ENCODE measurements at places on chromosomes 11 and 22.

- no peak for DNase-seq
Observed at GRCh38 chr22:35541254-35541748, 670 bp downstream of the RASD2 start.

DNA sequence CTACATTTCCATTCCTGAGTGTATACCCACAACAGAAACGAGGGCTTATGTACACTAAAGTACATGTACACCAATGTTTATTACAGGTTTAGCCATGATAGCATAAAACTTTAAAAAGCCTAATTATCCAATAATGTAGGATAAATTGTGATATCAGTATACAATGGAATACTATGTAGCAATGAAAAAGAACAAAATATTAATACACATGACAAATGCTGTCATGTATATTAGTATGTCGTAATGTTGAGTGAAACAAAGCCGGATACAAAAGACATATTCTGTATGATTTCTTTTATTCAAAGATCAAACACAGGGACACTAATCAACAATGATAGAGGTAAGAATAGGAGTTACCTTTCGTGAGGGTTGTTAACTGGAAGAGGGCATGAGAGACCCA is 2.7 kb downstream of the SAA4 start:
- no peak for DNase-seq

DNA sequence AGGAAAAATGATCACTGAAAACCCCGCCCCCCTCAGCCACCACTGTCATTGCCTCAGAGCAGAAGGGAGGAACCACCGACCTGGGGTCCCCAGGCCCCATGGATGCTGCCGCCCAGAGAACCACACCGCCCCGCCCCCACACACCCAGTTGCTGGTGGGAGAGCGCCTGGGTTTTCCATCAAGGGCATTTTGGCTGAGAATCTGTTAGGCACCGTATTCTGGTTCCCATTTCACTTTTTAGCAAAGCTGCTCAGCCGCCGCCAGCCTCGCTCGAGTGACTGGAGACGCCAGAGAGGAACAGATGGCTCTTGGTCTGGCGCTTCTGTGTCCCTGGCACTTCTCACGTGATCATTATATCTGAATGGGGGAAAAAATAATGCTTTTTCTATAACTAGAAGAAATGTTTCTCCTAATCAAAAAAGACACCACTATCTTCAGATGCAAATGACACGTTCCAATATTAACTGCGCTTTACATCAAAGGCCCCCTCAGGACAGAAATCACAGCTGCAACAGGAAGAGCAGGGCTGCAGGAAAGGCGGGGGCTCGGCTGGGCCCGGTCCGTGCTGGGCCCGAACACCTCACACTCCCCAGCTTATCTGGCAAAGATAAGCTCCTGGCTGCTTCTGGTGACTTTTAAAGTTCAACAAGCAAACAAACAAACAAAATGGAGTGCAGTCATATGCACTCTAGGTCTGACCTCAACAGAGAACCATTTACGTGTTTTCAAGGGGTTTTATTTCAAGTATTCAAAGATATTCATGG is 149.8 kb downstream of the MPPED1 start:
- no peak for DNase-seq

- DNase-seq = no peak
Observed at GRCh38 chr11:42075180-42075579, 615.7 kb upstream of the LRRC4C start.

DNA sequence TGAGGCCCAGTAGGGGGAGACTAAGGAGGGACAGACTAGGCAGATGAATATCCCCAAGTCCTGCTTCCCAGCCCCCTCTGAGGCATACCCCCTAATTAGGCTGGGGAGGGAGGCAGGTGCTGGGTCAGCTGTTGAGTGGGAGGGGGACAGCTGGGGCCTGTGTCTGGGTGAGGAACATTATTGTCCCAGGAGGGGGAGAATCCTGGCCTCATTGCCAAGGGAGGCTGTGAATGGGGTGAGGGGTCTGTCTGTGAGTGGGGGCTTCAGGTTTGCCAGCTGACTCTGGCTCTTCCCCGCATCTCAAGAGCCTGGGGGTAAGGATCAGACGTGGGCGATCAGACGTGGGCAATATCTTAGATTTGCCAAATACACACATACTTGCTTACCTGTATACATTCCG is 2.1 kb downstream of the INPPL1 start:
- no peak for DNase-seq

DNA sequence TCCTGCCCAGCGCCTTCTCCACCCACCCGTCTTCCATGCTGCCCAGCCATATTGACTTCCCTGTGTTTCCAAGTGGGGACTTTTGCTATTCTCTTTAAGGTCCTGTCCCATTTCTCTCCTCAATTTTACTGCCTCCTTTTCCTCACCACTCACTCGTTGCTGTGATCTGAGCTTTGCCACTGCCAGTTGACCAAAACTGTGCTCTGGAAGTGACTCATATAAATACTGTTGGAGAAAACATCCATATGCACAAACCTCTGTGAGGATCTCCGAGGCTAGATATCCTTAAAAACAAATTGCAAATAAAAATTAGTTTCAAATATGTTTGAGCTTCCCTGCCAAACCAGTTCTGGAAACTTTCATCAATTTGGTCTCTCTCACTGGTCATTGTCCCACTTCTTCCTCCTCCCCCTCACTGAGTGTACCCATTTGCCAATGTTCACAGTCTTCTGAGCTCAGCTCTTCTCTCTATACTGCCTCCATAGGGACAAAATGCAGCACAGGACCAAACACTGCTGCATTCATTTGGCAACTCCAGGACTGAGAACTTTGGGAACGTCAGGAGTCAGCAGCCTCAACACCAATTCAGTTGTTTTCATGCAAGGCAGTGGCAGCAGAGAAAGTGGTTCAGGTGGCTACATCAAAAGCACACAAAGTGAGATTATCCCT is 34.0 kb upstream of the MMP13 start:
- DNase-seq = no peak

DNA sequence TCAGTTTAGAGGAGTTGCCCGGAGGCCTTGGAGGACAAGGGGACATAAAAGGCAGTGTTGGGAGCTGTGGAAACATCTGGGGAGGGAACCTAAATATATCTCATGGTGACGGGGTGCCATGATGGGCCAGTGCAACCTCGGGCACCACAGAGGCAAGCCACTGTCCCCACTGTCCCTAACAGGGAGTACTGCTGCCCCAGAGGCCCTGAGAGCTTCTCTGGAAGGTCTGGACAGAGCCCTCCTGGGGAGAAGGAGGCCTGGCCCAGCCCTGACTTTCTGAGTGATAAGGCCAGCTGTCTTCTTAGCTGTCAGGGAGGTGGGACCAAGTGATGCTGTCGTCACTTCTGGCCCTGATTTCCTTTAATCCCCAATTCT is 5.5 kb upstream of the P2RY6 start:
- no peak for DNase-seq

GRCh38 chr11:68413591-68413999 is 47.0 kb upstream of the PPP6R3 start:
- no peak for DNase-seq

- DNase-seq = no peak
Observed at GRCh38 chr11:122197066-122197987, 81.3 kb upstream of the BLID start.

- no peak for DNase-seq
Observed at GRCh38 chr11:105045676-105046296, 651 bp upstream of the CARD16 start.

DNA sequence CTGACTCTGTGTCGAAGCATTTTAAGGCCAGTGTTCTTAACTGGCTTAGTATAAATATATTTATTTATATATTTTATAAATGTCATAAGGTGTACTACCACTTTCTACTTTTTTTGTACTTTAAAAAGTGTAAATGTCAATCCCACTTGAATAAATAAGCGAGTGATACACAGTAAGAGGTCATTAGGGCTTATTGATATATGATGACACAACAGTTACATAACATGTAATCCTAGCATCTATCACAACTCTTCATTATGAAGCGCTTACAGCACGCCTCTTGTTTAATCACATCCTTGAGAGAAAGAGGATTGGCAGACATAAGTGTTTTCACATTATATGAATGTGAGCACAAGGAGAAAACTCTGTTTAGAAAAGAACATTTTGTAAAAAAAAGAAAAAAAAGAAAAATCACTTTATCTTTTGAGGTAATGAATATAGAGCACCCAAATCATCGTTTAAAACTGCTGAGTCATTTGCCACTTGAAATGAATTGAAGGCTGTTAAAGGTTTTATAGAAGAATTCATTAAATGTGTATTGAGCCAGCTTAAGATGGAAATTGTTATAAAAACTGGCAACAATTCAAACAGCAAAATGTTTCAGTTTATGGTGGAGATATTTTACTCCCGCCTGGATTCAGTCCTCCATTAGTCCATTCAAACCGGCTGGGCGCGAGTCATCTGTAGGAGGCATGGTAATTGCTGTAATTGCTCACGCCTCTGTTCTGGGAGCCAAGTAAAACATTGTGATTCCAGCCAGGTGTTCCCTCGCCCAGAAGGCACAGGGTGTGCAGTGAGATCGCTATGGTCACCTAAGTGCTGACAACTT is 627.3 kb upstream of the KIRREL3 start:
- DNase-seq = no peak

DNA sequence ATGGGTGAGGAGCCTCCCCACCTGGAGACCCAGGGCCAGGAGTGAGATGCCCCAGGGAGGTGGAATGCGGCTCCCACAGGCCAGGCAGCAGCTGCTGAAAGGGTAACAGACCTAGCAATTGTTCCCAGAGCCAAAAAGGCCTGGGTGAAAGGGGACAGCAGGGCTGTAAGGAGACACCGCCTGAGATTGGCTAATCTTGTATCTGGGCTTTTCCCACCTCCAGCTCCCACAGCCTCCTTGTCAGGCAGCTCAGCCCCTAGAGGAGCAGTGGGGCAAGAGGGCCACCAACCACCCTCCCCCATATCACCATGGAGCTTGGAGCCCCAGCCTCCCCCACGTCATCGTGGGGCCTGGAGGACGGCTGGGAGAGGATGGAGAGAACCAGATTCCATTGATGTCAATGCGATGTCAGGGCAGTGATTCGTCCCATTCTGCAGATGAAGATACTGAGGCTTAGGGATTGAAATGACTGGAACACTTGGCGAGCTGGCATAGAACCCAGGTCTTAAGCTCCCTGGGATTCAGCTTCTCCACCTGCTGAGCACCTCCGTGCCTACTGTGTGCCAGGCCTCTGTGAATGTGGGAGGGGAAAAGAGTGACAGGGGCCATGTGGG is 2.9 kb upstream of the MGAT3 start:
- no peak for DNase-seq

DNA sequence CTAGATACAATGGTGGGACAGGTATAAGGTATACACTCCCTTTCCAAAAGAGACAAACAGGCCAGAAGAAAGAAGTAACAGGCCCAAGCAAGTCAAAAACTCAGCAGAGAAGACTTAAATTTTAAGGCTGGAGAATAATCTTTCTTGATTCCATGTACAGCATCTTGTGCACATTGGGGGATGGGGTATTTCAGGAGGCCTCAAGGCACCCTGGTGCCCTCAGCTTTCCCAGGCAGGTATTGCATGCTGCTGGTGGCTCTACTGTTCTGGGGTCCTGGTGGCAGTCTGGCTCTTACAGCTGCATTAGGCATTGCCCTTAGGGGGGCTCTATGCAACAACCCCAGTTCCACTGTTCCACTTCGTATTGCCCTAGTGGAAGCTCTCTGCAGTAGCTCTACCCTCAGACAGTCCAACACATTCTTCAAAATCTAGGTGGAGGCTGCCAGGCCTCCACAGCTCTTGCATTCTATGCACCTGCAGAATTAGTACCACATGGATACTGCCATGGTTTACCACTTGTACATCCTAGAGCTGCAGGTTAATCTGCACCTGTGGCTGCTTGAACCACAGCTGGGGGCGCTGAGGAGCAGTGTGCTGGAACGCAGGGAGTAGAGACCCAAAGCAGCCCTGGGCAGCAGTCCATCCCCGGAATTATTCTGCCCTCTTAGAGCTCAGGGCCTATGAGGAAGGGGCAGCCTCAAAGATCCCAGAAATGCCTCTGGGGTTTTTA is 4.2 kb upstream of the CTSC start:
- no peak for DNase-seq

DNA sequence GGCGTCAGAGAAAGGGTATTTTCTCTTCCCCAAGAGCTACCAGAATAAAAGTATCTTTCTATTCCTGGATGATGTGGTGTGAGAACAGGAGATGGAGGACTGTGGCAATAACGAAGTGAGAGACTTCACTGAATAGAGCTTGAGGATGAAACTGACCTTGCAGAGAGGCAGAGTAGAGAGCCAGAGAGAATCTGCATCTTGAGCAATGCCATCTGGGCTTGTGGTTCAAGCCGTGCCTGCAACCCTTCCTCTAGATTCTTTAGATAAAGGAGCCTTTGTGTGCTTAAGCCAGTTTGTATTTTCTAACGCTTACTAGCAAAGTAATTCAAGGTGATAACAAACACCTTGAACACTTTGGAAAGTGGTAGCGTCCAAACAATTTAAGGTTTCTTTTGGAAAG is 2.2 kb downstream of the ME3 start:
- DNase-seq = no peak

DNA sequence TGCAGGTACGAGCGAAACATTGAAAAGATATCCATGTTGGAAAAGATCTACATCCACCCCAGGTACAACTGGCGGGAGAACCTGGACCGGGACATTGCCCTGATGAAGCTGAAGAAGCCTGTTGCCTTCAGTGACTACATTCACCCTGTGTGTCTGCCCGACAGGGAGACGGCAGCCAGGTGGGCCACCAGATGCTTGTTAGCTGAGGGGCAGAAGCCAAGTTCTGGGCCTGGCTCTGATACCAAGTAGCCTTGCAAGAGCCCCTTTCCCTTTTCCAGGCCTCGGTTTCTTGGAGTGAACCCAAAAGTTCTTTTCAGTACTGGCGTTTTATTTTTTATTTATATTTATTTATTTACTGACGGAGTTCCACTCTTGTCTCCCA is 9.6 kb downstream of the F2 start:
- DNase-seq = no peak

GRCh38 chr22:31288496-31289240 is 3.6 kb downstream of the PIK3IP1 start:
- DNase-seq = no peak

DNA sequence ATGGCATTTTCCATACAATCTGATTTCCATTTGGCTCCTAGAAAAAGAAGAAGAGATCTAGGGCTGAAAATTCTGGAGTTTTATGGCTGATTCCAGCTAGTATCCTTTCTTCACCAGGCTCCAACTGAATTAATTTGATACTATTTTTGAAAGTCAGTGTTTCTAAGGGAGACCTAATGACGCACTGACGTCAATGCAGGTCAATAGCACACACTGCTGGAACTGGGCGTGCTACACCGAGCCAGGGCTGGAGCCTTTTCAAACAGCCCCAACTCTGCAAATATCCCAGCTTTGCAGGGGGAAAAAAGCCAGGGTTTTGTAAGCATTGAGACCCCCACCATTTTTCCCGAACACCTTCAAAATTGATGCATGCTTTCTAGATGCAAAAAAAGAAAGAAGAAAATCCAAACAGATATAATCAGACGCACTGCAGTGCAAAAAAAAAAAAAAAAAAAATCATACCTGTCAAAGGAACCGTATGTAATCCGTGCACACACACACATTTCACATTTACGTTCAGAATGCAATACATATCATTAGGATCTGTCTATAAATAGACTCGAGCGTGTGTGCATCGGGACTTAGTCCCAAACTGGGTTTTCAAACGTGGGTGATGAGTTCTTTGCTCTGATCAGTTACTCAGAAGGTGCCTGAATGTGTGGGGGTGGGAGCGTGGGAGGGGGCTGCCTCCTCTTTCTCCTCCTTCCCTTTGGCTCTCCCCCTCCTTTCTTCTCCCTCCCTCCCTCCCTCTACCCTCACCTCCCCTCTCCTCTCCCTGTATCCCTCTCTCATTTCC is 124.5 kb upstream of the HSD17B12 start:
- no peak for DNase-seq

GRCh38 chr11:17734418-17734911 is at the start of gene KCNC1:
Gene KCNC1 (plus strand): TSS chr11:17734781. CDS start chr11:17736003, 1,222 bp downstream.
- DNase-seq = no peak

Data from CD4-positive, alpha-beta T cell treated with Interleukin-21 for 1 hour (primary cell).